Peyer's patch (tissue), 4 donors: ENCODE measurements at places on chromosomes 7 and 10. TPM values are rescaled to one million over a fixed set of nuclear protein-coding genes. Genes with fewer than 3 reads are reported as not detected.

DNA sequence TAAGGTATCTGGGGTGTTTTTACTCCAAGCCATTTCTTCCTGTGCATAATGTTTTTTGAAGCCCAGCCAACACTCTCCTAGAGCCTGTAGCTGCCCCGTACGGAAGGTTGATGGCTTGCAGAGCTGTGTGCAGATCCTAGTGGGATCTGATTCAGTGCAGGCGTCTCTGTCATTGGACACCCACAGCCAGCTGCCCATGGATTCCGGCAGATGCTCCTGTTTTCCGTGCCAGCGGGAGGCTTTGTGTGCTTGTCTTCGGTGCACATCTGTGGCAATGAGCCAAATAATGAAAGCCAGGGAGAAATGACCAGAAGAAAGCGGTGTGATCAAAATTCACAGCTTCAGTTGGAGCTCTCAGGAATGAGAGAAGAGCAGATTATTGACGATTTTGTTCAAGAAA is 426.4 kb downstream of the TYW1 start:
- DNase-seq = no peak

DNA sequence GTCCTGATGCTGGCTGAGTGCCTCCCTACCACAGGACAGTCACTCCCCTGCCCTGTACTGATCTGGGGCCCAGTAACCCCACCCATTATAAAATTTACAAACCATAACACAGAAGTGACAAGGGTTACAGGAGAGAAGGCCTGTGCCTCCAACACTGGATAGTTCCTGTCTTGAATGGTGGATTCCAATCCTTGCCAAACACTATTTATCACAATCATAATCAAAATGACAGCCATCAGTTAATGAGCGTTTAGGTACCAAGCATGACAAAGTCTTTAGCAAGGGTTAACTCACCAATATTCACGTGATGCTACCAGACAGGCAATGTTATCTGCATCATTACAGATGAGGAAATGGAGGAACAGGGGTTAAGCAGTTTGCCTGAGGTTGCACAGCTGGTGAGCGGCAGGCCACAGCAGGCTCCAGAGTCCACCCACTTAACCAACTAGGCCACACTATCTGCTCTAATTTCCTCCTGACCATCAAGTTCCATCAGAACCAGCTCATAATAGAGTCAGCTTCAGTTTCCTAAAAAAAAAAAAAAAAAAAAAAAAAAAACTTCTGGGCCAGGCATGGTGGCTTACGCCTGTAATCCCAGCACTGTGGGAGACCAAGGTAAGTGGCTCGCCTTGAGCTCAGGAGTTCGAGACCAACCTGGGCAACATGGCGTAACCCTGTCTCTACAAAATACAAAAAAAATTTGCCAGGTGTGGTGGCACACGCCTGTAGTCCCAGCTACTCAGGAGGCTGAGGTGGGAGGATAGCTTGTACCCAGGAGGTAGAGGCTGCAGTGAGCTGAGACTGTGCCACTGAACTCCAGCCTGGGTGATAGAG is 14.2 kb downstream of the PDLIM1 start:
- peak; percentile 83 for DNase-seq

DNA sequence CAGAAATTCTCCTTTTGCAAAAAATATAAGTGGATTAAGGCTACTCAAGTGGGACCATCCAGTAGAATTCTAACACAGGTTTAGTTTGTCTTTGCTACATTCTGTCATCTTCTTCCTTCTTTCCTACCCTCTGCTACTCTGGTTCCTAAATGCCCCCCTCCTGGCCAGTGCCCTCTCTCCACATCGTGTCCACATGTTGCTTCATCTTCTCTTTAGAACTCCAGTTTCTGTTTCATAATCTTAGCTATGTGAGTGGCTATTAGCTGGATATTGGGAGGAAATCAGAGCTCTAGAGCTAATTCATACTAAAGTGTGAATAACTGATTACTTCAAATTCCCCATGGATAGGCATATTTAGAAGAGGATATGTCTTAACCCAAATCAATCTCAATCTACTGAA is 528.5 kb downstream of the LRMDA start:
- DNase-seq = no peak

GRCh38 chr7:74129887-74130286 is 44.3 kb upstream of the EIF4H start:
- DNase-seq = no peak

The COBL gene
- 129 TPM for total RNA-seq

DNA sequence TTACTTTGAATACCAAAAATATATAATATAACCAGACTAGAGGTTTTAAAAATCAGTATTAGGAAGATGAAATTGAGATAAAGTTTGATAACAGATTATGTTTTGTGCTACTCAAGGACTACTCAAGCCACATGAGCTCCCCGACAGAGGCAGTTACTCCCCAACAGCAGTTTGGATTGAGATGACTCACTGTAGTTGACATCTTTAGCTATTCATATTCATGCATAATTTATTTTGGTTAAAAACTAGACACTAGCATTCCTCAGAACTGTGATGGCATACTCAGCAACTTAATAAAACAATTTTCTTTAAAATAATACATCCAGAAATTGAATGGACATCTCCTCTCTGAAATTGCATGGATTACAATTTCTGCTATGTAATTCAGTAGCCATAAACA is 19.6 kb downstream of the PCLO start:
- DNase-seq = no peak

DNA sequence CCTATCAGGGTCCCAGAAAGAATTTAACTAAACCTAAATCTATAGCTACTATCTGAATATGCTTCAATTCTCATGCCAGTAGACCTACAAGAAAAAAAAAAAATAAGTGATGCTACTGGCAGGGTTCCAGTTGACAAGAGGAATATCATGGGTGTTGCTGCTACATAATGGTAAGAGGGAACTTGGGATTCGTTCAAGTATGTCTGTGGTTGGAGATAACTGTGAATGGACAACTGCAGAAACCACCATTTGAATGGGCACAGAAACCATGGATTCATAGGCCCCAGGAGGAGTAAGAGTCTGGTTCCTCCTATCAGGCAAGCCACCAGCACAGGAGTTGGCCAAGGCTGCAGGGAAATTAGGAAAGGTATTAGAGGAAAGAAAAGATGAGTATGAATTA is 287.6 kb upstream of the HGF start:
- DNase-seq = no peak

- DNase-seq = no peak
These were observed 101.2 kb upstream of the RPA3 start for GRCh38 chr7:7819442-7820247.

DNA sequence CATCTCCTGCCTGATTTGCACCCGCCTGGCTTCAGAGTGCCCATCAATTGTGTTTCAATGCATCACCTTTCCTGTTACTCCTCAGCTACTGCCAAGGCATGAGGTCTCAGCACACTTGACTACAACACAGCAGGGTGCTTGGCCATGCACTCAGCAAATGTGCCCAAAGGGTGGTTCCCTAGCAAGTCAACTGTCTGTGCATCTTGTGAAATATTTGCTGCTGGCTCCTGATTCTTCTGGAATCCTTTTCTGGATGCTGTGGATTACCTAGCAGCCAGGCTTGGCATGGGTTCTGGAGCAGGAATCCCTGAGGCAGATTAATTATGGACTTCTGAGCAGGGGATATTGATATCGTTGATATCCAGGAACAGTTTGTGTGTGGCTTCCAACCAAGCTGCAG is 662.6 kb upstream of the MGMT start:
- no peak for DNase-seq

The GNGT1 gene
- not detected for total RNA-seq

The MRPS33 gene
- 35.5 TPM for total RNA-seq
